ENCODE measurements at places on chromosomes 3 and 15.
A peak's percentile ranks its signal among the peaks of the same experiment; 100 is the strongest.

GRCh38 chr3:107217172-107217571 lies 160.1 kb upstream of the CCDC54 start:
- peak; percentile 99 for DNase-seq

- DNase-seq = no peak
Observed at GRCh38 chr15:66356077-66356358, 467 bp downstream of the TIPIN start.

DNA sequence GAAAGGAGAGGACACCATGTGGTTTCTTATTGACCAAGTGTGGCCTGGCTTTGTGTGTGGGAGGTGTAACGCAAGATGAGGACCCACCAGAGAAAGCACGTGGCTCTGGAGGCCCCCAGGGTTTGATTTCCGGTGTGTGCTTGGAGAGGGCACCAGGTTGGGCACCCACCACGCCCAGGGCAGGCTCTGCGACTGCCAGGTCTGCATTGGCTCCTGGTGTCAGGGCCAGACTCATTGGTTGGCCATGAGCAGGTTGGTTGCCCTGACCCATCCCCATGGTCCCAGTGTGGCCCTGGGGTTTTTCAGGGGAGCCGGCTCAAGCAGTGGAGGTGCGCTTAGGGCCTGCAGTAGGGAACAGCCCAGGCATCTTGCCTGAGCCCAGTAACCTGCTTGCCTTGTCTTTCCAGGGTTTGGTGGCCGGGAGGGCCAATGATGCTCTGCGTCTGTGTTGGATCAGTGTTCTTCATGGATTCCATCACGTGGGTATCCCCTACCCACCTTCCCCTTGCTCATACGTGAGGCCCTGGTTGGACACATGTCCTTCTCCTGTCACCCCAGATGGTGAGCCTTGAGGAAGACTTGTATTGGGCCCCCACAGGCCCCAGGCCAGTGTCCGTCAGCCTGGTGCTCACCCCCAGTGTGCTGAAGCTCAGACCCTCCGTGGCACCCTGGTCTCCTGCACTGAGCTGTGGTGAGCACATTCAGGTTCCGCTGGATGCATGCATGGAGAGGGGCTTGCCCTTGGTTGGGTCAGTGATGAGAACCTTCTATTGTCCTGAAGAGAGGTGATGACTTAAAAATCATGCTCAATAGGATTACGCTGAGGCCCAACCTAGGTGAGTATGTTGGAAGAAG lies 193.9 kb downstream of the UBE3A start:
- no peak for DNase-seq

DNA sequence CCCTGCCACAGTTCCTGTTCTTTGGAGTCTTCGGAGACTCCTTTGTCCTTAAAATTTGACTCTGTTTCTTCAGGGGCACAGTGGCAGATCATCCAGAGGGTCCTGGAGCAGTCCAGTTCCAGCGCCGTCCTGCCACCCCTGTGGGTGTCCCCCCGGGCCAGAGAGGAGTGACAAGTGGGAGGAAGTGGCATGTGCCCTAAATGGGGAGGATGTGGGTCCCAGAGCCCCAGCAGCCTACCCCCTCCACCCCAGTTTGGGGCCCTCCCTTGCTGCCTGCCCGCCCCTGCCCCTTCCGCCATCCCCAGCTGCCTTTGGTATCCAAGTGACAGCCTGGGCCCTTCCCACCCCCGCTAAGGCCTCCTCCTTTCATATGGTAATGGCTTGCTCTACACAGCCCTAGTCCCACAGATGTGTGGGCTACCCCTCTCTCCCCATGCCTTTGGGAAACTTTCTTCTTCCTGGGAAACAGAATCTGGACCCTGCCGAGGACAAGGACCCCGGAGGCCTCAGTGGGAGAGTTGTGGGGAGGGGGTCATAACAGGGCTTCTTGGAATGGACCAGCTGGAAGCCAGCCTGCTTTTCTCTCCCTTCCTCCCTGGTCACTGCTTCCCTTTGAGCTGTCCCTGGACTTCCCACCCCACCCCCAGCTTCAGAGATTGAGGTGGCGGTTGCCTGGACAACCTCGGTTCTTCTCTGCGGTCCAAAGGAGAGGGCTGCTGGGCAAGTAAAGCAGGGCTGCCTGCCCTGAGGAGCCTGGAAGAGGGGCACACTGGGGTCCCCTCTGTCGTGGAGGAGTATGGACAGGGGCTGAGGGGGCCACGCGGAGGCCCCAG lies 43.2 kb downstream of the KLHL25 start:
- DNase-seq = no peak

DNA sequence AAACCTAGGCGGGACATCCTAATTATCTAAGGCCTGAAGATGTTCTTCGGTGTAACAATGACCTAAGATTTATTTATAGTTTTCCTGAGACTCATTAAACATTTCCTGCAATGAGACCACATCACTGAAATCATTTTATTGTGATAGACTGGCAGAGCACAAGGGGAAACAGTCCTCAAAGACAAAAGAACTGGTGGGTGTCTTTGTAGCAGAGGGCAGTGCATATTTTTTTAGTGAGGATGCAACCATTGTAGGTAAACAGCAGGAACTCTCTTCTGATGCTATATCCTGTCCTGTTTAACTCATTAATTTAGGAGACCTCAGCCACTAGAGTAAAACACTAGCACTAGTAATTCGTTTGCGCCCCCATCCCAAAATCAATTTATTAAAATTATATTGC lies 100.0 kb downstream of the MAGI1 start:
- DNase-seq = no peak

DNA sequence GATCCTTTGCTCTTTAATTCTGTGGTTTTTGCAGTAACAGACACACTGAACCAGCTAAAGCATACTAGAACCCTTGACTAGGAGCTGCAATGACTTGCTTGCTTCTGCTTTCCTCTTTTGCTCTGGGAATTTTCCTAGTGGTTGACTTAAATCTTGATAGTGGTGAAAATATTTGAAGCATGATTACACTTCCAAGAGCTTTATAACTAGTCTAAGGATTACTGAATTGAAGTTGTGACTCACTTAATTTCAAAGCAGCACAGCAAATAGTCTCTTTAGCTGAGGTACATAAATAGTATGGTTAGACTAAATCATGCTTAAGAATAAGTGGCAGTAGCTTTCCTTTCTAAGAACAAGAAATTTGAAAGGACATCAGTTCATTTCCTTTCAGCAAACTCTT lies 513.5 kb upstream of the GBE1 start:
- no peak for DNase-seq

DNA sequence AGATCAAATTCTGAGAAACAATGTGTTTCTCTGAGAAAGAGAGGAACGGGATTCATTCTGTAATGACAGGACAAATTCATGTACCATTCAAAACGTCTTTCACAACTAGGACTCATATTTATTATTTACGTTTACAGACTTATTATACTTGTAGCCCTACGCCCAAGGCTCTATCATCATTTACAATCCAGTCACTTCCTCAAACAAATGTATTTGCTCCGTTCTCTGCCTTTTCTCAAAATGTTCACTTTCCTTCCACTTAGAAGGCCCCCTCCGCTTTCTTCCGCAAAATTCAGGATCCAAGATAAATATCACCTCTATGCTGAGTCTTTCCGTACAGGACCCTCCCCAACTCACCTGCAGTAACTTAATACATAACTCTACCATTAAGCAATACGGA lies 745 bp downstream of the RSL24D1 start:
- peak; percentile 7 for DNase-seq

- DNase-seq = no peak
Observed at GRCh38 chr3:148758303-148758884, 60.7 kb downstream of the AGTR1 start.

DNA sequence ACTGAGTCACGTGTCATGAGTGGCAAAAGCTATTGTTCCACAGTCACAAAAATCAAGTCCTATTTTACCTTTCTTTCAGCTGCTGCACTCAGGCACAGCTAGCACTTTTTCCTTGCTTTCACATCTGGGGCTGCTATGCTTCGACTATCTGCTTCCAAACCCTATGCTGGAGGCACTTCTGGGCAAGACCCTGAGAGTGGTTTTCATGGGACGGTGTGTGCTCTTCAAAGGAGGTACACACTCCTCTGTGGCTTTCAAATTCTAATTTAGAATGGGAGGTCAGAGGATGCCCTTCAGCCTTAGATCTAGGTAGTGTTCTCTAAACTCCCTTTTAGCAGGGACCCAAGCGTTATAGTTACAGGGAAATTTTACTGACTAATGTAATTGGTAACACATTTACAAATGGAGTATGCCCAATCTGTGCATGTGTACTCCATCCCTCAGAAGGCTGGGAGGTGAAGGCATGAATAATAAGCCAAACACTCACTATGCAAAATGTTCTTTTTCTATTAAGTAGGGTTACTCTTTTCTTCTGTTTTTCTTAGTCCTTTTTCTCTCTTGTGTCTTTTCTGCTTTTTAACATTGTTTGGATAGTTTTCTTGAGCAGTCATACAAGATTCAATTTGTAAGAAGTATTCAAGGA lies 188.3 kb downstream of the LSAMP start:
- no peak for DNase-seq

DNA sequence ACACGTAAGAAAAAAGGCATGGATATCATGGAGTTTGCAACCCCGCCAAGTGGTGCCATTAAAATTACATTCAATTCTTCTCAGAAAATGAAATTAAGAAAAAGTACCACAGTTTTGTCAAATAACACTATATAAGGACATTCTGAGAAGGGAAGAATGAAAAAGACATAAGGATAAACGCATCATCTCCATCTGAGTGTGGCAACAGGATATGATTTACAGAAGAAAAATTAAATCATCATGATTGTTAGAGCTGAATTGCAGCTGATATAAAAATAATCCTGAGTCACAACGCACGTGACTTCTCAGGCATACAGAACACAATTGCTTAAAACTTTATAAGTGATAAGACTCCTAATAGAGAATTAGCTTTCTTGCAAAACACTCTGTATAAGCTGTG lies 133.8 kb downstream of the GREM1 start:
- DNase-seq = peak; percentile 91

DNA sequence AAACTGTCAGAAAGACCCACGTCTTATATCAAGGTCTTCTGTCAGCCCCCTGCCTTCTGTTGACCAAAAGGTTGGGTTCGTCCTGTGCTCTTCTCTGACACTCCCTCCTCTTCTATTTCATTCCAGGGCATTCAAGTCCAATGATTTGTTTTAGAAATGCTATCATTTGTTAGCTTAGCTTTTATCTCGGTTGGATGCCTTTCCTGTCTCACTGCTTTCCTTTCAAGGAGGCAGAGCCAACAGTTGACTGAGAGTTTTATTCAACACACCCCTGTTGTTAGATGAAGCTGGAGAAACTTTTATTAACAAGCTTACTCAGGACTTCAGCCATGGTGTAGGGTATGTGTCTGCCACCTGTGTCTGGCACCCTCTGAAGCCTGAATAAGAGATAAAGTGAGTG lies 112.0 kb upstream of the SLC7A14 start:
- peak; percentile 64 for DNase-seq

Data from amniotic epithelial cell (primary cell).